ENCODE measurements at places on chromosomes 7 and 10.

DNA sequence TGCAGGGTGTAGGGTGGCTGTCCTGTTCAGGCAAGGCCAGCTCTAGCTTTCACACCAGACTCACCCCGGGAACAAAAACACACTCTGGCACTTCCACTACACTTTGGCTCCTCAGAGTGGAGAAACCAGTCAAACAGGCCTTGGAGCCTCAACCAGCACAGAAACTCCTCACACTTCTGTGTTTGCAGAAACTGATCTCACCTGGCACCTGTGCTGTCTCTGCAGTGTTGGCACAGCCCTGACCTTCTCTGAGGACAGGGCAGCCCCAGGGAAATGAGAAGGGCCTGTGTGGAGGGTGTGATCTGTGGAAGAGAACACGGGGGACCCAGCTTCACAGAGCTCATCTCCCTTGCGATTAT is 4.1 kb upstream of the CALML5 start:
- DNase-seq: no peak

- DNase-seq: no peak
Measured at GRCh38 chr7:27409776-27410175, 167.2 kb downstream of the EVX1 start.

GRCh38 chr7:20980232-20980631 is 193.5 kb upstream of the SP8 start:
- no peak for DNase-seq

- DNase-seq: no peak
Measured at GRCh38 chr10:124944982-124945381, 3.1 kb downstream of the ZRANB1 start.

DNA sequence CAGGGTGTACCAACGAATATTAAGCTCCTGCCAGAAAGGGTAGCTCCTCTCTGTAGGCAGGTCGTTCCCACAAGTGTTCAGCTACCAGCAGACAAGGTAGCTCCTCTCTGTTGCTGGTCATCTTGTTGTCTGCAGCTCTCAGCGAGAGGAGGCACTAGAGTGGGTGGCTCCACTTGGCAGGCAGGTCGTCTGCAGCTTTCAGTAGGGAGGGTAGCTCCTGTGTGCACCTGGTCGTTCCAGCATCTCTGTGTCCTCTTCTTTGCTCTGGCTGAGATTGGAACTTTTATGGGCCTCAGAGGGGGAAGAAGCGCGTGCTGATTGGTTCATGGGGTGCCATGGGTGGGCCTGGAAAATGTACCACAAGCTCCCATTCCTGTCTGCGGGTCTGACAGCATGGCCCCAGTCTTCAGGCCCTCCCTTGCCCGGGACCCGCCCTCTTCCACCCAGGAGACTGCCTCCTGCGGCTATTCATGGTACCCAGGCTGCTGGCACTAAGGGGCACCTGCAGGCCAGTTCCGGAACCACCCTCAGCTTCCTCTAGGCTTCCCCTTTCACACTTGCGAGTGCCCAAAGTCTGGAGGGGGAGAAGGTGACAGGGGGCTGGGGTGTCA is 63.9 kb upstream of the CACNA2D1 start:
- DNase-seq: no peak

DNA sequence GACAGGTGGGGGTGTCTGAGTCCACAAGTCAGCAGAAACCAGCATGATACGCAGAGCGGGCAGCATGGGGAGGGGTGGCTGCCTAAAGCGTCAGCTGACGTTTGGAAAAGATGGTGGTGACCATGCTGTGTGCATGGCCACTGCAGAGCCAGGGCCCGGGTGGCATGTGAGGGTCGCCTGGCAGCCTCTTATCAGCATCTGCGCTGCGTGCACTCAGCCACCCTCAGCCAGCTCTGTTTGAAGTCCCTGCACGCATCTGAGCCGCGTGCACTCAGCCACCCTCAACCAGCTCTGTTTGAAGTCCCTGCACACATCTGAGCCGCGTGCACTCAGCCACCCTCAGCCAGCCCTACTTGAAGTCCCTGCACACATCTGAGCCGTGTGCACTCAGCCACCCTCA is 61.5 kb downstream of the WDR37 start:
- DNase-seq: no peak

- no peak for DNase-seq
Measured at GRCh38 chr7:117101026-117101425, 147.7 kb downstream of the ST7 start.

All from testis (tissue), 5 donors.